Globus pallidus (tissue), 1 donor: ENCODE measurements at places on chromosomes 5 and 9.
A peak's percentile ranks its signal among the peaks of the same experiment; 100 is the strongest.

DNA sequence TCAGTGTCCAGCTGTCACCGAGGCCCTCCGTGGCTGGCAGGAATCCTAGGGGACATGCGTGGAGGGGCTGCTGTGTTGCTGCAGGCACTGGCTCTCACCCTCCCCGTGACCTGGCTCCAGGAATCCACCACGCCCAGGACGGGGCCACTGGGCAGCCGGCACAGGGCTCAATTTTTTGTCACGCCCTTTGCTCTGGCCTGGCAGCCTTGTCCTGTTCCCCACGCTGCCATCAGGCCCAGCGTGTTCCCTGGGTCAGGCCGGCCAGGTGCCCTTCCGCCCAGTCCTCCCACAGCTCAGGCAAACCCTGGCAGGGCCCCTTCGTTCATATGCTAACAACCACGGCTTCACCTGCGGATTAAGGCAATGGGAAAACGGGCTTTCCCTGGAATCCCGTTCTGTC lies 37.3 kb downstream of the PROP1 start:
- no peak for DNase-seq

DNA sequence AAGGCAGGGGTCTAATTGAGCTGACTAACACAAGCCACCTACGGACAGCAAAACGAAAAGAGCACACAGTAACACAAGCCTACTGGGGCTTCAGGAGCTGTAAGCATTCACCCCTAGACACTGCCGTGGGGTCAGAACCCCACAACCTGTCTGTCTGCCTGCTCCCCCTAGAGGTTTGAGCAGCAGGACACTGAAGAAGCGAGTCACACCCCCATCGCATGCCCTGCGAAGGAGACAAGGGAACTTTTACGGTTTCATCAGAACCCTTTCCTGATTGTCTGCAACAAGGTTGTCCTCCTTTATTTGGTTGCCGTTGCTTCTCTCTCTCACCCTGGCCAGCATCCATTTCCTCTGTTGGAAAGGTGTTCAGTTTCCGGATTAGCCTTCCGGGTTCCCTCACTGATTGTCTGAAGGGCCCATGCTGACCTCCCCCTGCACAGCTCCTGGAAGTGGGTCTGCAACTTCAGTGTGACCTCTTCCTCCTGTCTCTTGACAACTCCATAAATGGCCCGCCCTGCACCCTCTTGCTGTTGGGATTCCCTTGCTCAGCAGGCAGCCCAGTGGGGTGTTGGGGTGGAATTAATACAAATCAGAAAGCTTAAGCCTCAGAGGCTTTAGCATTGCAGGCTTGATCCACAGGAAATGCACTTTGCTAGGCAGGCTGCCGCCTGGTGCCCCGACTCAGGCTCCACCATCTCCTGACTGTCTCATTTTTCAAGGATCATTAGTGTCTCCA lies 258.9 kb upstream of the TLE4 start:
- no peak for DNase-seq

DNA sequence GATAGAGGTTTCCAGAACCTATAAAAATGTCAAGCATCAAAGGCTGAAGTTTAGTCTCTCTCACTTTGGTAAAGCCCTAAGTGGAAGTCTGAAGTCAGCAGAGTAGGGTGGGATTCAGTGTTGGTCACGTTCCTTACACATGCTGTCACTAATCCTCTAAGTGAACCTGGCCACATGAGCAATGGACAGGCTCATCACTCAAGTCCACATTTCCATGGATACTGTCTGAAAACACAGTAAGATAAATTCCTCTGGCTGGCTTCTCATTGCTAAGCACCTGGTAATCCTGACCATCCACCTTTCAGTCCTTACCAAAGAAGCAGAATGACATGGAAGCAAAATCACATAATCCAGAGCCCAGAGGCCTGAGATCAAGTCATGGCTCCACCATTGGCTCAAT lies 43.8 kb downstream of the GNA14 start:
- no peak for DNase-seq

DNA sequence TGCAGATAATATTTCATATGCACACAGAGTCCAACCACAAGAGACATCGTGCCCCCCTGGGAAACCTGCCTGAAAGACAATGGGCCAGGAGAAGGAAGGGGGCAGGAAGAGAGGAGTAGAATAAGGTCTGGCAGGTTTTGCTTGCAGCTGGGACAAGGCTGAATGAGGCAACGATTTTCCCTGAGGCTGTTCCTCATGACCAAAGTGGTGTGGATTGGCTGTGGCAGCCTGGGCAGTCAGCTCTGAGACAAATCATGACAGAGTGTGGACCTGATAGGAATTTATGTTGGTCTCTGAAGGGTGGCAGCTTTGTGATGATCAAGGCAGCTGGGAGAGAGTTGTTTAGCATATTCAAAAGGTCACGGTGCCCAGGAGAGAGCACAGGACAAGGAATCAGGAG lies 119.3 kb downstream of the NMUR2 start:
- DNase-seq, result no peak

DNA sequence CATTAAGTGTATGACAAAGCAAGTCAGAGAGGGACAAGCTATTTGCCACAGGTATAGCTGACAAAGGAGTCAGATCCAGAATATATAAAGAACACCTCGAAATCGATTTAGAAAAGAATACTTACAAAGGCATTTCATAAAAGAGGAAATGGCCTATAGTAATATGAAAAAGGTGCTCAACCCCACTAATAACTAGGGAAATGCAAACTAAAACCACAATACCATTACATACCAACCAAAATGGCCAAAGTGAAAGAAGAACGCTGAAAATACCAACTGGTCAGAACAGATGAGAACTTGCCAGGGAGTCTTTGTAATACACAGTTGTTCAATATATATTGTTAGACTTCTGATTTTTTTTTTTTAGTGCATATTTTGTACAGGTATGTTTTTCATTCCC lies 152.9 kb downstream of the CDC42SE2 start:
- DNase-seq, result no peak

DNA sequence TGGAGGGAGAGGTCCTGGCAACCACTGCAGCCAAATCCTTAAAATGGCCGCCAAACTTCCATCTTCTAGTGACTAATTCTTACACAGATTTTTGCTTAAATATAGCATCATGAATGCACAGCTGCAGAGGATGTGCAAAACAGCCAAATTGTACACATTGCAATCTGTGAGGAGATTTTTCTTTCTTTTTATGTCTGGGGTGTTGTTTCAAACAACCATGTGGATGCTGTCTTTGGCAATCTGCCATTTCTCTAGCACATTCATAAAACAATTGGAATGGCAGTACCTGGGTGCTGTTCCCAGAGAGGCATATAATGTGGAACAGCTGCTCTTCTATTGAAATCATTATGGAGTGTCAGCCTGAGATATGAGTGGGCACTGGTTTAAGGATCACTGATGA lies 1082.9 kb upstream of the SEMA6A start:
- DNase-seq, result no peak

DNA sequence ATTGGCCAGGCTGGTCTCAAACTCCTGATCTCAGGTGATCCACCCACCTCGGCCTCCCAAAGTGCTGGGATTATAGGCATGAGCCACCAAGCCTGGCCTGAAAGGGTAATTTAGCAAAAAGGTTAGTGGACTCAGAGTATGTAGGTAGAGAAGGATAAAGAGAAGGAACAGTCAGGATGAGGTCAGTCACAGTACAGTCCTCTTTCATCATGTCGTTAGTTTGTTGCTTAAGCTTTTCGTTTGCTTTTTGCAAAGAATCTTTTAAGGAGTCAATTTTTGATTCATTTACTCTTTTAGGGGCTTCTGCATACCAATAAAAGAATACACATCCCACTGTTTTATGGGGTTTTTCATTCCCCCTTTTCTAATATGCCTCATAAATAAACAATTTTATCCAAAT lies 17.8 kb upstream of the GBGT1 start:
- DNase-seq, result no peak

GRCh38 chr5:40813698-40814281 lies 15.6 kb upstream of the PRKAA1 start:
- DNase-seq, result no peak

- no peak for DNase-seq
Observed at GRCh38 chr5:23648656-23649055, 141.2 kb downstream of the PRDM9 start.

GRCh38 chr9:32677931-32678330 lies 42.5 kb upstream of the TAF1L start:
- DNase-seq, result no peak

DNA sequence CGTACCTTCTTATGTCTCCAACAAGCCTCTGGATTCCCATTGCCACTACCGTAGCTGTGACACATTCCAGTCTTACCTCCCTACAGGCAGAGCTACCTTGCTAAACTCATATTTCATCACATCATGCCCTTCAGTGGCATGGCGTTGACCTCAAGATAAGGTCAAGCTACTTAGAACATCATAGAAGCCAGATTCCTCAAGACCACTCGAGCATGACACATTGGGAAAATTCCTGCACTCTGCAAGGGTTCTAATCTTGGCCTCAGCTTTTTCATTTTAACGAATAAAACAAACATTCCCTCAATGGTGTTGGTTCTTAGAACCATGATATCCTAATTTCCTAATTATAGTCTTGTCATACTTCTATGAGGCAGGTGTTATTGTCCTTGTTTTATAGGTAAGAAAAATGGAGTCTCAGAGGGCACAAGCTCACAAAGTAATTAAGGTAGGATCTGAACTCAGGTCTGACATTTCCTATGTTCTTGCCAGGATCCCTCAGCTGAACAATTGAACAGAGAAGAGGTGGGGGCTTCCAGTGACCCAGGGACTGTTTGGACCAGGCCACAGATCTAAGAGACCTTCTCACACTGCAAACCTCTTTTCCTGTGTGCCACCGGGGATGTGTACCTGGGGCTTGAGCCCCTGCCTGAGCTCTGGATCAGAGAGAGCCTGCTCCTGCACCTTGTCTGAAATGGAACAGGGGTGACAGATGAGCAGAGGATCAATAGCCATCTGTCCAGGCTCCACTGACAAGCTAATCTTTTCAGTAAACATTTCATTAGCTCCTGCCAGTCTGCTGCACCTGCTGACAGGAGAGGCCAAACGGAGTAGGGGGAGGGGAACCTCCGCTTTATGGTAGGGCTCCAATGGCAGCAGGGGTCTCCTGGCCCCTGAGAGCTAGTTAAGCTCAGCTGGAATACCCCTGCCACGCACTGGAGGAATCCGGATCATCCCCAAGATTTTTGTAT lies 49.3 kb downstream of the ALG2 start:
- no peak for DNase-seq

- DNase-seq, result peak; percentile 88
Observed at GRCh38 chr5:124235576-124235975, 510.9 kb downstream of the ZNF608 start.

DNA sequence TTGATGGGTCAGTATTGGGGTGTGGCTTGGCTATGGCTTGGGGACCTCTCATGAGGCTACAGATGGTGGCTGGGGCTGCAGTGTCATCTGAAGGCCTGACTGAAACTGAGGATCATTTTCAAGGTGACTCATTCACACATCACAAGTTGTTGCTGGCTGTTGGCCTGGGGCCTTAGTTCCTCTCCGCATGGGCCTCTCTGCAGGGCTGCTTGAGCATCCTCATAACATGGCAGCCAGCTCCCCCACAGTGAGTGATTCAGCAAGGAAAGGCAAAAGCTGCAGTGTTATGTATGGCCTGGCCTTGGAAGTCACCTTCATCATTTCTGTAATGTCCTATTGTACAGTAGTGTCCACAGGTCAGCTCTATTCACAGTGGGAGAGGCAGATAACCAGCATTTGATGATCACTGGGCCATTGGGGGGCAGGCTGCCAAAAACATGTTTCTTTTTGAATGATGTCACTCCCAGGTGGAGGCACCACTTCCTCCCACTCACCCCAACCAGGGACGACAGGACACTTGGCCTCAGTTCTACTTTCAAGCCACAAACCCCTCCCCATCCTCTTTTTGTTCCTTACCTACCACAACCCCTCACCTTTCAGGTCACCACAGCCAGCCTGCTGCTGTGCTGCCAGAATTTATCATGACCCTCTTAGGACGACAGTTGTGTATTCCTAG lies 14.4 kb downstream of the FGD3 start:
- no peak for DNase-seq

DNA sequence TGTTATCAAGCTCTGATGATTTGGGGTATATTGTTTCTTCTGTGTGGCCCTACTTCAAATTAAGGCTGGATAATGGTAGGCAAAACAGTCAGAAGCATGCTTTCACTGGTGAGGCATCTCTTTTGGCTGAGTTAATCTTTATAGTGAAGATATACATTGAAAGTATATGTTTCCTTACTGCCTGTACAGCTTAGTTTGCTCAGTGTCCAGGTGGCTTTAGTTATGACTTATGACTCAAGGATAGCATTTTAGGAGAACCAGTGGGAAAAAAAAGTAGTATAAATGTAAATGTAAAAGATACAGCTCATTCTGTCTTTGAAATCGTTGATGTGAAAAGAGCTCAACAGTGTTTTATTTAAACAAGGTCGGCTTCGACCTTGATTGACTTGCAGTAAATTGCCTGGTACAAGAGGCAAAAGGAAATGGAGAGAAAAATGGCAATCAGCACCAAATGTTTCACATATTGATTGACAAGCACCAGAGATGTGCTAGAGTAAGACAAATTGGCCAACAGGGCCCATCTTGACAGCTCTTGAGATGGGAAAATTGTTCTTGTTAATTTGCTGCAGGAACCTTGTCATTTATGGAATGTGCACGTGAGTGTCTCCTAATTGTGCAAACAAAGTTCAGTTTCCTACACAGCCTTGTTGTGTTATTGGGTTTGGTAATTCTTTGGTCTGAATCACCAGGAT lies 447.4 kb upstream of the WWC1 start:
- no peak for DNase-seq

DNA sequence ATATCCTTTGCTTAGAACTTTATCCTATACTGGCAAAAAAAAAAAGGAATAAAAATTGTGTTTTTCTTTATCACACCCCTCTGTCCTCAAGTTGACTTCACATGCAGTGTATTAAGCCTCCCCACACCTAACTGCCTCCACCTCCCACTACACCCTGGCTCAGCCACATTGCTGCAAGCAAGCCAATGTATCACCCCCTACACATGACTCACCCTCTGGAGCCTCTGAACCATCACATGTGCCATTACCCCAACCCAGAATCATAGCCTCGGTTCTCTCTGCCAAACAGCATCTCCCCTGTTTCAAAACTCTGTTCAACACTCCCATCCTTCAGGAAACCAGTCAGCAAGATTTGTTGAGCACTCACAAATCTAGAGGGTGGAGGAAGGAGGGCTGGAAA lies 209.0 kb downstream of the CWC27 start:
- no peak for DNase-seq

- no peak for DNase-seq
Observed at GRCh38 chr5:16617274-16617968, 624 bp upstream of the RETREG1 start.

- DNase-seq, result no peak
Observed at GRCh38 chr9:76545191-76545590, 86.2 kb downstream of the GCNT1 start.

- no peak for DNase-seq
Observed at GRCh38 chr5:76610196-76610595, 13.0 kb downstream of the F2RL2 start.

DNA sequence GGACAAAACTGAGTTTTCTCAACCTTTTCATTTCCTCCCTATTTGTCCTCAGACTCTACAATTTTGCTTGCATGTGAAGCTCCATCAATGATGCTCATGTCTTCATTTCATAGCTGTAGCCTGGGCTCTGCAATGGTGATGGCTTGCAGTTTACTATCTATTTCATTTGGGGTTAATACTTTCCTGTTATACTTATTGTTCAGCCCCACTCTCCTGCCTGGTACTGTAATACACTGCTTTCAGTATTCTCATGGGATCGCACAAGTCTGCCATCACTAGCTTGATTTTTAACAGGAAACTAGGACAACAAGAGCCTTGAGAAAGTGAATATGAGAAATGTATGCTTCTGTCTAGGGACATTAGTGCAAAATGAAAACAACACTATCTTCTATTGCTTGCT lies 84.2 kb upstream of the SEMA6A start:
- DNase-seq, result no peak

- DNase-seq, result no peak
Observed at GRCh38 chr5:172410160-172410559, 44.2 kb downstream of the SH3PXD2B start.

GRCh38 chr9:87615136-87615535 lies 110.8 kb upstream of the CTSL start:
- no peak for DNase-seq
